GF-D8 (cell line): ENCODE measurements at places on chromosomes 2 and 18.
A peak's percentile ranks its signal among the peaks of the same experiment; 100 is the strongest.

- DNase-seq = no peak
Measured at GRCh38 chr2:94763318-94763717, 107.9 kb upstream of the TEKT4 start.

GRCh38 chr2:120949027-120949956 lies 213.6 kb downstream of the GLI2 start:
- DNase-seq = no peak

GRCh38 chr18:46222710-46223360 lies 118.7 kb downstream of the HAUS1 start:
- peak; percentile 66 for DNase-seq

GRCh38 chr2:226495466-226496272 lies 304.0 kb downstream of the IRS1 start:
- DNase-seq = no peak

- DNase-seq = no peak
Measured at GRCh38 chr2:148999451-148999921, 39.0 kb upstream of the LYPD6B start.

DNA sequence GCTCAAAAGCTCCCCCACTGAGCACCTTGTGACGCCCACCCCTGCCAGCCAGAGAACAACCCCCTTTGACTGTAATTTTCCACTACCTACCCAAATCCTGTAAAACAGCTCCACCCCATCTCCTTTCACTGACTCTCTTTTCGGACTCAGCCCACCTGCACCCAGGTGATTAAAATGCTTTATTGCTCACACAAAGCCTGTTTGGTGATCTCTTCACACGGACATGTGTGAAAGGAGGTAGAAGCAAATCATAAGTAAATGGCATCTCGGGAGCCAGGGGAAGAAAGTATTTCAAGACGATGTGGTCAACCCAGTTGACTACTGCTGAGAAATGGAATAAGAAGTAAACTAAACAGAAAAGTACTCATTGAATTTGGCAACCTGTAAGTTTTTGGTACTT lies 11.2 kb upstream of the NCKAP1 start:
- no peak for DNase-seq

- DNase-seq = peak; percentile 52
Measured at GRCh38 chr2:143422681-143423080, 293.5 kb downstream of the ARHGAP15 start.

DNA sequence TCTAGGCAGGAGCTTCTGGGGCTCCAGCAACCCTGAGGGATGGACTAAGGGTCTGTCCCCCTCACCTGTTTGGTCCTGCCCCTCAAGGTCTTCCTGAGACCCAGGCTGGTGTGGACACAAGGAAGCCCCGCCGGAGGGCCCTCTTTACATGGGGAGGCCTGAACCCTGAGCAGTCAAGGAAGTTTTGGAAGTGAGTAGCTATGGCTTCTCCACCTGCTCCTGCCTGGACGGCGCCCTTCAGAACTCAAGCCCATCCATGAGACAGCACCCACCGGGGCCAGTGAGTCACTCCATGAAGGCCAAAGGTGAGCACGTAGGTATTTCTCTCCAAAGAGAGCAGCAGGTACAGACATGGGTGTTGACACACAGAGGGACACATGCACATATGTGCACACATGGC lies 98.2 kb upstream of the CTDP1 start:
- DNase-seq = no peak

DNA sequence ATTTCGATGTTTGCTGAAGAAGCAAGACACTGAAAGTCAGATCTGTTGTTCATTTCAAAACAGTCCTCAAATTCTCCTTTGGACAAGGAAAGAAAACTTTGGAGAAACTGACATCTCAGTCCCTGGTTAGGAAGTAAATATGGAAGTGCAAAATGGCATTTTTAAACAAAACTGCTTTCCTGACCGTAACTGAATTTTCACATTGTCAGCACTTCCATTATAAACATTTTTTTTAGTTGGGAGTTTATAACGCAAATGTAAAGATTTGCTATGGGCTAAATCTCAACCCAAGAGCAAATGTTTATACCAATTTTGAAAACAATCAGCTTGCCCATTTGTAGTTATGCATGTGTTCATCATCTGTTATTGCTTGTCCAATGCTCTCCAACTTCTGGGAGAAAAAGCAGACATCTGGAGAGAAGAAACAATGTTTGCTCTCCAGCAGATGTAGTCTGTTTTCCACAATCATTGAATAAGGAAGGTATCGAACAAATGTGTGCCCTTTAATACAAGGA lies 520.1 kb downstream of the ARHGAP15 start:
- no peak for DNase-seq

- DNase-seq = no peak
Measured at GRCh38 chr2:218145124-218145523, 19.3 kb downstream of the CXCR2 start.

GRCh38 chr2:226601881-226602662 lies 197.5 kb downstream of the IRS1 start:
- DNase-seq = no peak

DNA sequence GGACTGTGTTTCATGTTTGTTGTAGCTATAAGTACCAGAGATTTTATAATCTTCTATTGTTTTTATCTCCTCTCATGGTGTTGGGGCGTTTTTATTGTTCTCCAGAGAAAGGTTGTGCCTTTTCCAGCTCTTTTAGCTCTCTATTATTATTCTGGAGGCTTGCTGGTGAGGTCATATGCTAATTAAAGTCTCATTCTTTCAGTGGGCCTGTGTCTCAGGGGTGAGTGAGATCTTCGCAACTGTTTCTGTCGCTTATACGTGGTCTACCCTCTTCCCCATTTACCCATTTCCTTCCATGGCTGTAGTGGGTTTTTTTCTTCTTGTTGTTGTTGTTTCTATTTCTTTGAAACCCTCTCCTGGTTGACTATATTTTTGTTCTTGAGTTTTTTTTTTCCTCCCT lies 584.9 kb downstream of the TMEM182 start:
- DNase-seq = no peak

DNA sequence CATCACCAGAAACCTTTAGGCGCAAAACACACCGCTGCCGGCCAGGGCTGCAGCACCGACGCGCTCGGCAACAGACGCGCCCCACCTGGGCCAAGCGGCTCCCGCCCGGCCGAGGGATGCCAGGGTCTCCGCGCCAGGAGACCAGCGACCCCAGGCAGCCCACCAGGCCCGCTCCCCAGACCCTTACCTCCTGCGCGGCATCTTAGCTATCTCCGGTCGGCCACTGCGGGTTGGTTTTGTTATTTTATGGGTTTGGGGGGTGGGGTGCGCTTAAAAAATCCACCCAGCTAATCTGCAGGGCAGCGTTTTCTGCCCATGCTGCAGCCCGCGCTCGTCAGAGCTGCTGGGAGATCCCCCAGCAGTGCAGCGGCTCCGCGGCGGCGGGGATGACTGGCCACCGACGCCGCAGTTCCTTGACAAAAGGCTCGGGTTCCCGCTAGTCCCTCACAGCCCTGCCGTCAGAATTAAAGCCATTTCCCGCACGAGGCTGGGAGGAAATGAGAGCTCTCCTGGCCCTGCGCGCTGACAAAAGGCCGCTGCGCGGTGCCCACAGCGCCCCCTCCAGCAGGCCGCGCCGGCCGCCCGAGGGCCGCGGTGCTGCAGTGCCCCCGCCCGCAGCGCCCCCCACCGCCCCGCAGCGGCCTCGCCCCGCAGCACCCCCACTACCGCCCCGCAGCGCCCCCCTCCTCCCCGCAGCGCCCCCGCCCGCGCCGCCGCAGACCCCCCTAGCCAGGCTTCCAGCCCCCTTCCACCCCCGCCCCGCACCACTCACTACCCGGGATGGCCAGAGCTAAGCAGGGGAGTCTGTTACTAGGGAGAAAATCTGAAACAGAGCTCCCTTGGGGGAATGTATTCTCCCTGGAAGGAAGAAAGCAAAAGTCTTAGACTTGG lies at the start of gene ADD2:
Gene ADD2 (minus strand): TSS at position 502 of the 891 bp plus-strand sequence. CDS start 61,792 bp downstream, outside the sequence.
- no peak for DNase-seq

GRCh38 chr2:112893752-112894151 lies 17.2 kb upstream of the IL37 start:
- DNase-seq = no peak

- DNase-seq = no peak
Measured at GRCh38 chr2:107380912-107381311, 445.8 kb upstream of the RGPD4 start.

DNA sequence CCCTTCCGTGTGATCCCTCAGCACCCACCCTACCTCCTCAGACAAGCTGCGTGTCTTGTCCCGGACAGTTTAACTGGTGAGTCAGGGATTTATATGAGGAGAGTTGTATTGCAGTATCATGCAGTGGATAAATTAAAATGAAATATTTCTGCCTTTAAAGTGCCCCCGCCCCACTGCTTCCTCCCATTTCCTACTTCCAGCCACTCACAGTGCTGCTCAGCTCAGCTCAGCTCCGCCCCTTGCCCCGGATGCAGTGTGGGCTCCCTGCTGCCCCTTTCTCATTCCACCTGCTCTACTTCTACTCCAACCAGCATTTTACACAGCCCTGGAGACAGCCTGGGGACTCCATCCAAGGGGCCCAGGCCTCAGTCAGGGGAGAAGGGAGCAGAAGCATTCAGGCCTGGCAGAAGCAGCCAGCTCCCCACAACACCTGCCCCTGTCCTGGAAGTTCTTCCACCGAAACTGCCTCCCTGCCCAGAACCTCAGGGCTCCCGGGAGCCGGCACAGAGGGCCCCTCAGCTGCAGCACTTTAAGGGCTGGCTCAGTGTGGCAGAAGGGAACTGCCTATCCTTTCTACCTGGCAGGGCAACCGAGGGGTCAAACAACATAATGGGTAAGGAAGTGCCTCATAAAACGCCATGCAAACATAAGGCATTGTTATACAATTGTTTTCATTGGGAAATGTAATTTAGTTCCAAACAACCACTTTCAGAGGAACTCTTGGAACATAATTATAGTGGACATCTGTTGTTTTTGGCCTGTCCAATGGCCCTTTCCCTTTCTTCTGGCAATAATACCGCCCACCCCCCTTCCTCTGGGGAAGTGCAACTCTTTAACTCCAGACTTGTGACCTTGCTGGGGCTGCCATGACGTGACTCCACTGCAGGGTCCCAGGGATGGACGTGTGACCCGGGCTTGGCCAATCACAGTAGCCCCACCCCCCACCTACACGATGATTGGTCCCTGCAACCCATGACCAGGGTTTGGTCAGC lies 102.3 kb downstream of the LIPG start:
- no peak for DNase-seq

DNA sequence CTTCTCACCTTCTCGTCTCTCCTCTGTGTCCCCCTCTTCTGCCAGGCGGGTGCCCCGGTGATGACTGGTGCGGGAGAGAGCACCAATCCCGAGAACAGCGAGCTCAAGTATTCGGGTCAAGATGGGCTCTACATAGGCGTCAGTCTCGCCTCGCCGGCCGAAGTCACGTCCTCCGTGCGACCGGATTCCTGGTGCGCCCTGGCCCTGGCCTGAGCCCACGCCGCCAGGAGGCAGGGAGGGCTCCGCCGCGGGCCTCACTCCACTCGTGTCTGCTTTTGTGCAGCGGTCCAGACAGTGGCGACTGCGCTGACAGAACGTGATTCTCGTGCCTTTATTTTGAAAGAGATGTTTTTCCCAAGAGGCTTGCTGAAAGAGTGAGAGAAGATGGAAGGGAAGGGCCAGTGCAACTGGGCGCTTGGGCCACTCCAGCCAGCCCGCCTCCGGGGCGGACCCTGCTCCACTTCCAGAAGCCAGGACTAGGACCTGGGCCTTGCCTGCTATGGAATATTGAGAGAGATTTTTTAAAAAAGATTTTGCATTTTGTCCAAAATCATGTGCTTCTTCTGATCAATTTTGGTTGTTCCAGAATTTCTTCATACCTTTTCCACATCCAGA lies 31.3 kb downstream of the GATA6 start:
- DNase-seq = no peak

GRCh38 chr2:43461453-43462073 lies 134.3 kb downstream of the THADA start:
- no peak for DNase-seq

DNA sequence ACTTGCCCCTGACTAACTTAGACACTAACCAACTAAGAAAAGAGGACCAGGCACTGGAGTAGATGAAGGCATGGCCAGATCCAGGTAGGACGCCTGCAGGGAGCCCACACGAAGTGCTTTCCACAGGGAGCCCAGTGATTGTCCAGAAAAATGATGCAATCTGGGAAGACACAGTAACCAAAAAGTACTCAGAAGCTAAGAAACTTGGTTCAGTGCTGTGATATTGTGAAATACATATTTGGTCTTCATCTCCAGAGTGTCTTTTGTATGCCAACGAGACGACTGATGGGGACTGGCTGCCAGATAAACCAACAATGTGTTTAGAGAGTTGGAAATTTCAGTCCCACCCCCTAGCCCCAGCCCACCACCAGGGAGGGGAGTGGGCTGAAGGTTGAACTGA lies 135.0 kb downstream of the SP3 start:
- no peak for DNase-seq

DNA sequence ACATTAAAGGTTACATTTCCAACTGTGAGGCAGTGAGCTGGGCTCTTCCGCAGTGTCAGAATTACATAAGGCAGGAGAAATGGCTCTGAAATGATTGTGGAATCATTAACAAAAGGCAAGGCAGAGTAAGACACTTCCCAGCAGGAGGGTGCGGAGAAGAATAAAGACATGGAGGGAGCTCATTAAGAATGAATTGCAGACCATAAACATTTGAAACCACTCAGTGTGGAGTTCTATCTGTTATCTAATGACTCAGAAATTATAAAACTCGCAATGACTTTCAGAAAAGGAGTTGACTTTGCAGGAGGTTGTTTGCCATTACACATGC lies 77.0 kb downstream of the SMIM21 start:
- DNase-seq = no peak

DNA sequence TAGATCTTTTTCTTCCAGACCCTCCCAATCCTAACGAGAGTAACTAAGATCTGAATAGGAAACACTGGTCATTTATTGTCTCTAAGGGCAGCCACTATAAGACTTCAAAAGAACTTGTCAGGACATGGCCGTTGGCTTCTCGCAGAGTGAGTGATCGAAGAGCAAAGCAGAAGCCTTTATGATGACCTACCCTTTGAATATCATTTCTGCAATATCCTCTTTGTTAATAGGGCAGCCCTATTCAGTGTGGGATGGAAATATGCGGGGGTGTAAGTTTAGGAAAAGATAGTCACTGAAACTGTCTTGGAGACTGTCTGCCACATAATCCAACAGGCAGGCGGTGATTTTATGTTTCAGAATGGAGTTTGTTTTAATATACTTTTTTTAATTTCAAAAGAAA lies 70.9 kb downstream of the FBXO36 start:
- no peak for DNase-seq

GRCh38 chr2:47777277-47777937 lies 5.5 kb upstream of the MSH6 start:
- DNase-seq = no peak

DNA sequence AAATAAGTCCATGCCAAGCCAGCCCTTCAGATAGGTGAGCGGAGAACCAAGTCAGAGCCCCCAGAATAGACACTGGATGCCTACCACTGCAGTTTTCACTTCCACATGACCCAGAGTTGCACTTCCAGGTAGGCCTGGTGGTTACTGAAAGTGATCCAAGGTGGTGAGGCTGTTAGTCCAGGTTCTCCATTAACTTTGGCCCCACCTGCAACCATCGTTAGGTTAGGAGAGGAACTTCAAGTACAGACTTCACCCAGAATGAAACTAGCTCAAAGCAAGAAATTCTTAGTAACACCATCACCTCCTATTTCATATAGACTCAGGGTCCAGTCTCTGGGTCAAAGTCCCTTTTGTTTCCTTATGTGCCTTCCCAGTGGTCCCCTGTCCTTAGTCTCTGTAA lies 293.1 kb upstream of the ID2 start:
- no peak for DNase-seq
